HL-60 (cell line): ENCODE measurements at places on chromosomes 6 and 20.

DNA sequence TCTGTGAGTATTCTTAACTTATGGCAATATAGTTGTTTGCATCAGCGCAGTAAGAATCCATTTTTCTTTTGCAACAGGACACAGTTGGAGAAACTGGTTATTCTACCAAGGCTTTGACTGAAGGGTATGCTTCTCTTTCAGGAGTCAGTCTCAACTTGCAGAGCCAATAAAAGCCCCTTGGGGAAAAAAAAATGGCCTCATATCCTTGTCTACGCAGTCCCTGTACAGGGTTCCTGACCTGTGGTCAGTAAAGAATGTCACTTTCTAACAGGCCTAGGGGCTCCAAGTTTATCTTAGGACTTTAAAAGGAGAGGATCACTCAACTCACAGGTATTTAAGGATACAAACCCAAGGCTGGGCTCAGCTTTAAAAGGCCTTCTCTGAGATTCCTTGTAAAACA, 6.9 kb upstream of the RNGTT start:
- DNase-seq = no peak

GRCh38 chr20:63980317-63980805, 571 bp upstream of the PRPF6 start:
- DNase-seq = peak; percentile 76

GRCh38 chr20:13262671-13263360, 41.7 kb downstream of the ISM1 start:
- DNase-seq = no peak

- DNase-seq = no peak
These were observed 163.3 kb upstream of the HCRTR2 start for GRCh38 chr6:55011034-55011433.

- no peak for DNase-seq
These were observed 269.5 kb upstream of the ARID1B start for GRCh38 chr6:156507656-156508055.

- peak; percentile 8 for DNase-seq
These were observed 394.2 kb downstream of the BMP2 start for GRCh38 chr20:7161690-7162089.

DNA sequence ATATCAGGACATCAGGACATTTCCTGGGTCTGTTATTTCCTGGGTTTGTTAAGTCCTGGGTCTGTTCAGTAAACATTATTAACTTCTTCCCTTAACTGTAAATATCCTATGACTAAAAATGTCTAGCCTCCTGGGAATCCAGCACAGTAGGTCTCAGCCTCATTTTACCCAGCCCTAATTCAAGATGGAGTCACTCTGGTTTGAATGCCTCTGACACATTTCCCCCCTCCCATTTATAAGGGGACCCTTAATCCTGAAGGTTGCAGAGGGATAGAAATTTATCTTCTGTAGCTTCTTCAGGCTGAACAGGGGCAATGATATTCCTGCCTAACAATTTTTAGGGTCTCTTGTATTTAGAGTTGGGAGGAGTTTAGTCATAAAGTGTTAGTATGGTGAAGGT, 21.8 kb downstream of the RNF182 start:
- DNase-seq = no peak

GRCh38 chr20:3106658-3107463, 22.3 kb upstream of the AVP start:
- DNase-seq = peak; percentile 65

DNA sequence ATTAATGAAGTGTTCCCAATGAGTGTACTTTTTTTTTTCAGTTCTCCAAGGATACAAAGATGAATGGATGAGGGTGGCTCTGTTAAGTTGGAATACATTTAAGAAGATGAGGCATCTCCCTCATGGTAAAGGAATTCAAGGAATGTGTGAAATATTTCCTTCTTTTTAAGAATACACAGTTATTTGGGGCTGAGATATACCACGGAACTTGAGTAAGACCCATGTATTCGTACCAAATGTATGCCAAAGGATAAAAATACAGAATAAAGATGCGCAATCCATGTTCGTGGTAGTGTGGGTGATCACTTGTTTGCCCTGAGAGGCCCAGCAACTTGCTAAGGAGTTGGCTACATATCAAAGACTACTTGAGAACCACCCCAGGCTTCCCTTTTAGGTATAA, 164.2 kb upstream of the TCF21 start:
- DNase-seq = no peak

DNA sequence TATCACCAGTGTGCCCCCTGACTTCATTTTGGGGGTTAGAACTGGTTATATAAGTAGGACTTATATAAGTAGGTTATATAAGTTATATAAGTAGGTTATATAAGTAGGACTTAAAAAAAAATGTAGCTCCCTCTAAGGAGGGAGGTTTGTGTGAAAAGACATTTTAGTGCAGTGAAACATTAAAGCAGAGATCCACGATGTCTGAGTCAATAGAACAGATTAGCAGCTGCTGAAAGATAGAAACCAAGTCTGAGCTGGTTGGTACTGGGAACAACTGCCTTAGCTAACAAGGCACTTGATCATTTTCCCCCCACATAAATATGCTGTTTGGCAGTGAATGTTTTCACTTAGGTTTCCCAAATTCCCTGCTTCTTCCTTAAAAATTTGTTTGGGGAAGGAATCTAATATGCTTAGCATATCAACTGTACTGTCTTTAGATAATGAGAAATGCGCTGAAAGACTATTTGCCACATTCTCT, 2.1 kb upstream of the RPS12 start:
- no peak for DNase-seq

GRCh38 chr6:128033156-128033555, 132.3 kb upstream of the THEMIS start:
- DNase-seq = no peak

DNA sequence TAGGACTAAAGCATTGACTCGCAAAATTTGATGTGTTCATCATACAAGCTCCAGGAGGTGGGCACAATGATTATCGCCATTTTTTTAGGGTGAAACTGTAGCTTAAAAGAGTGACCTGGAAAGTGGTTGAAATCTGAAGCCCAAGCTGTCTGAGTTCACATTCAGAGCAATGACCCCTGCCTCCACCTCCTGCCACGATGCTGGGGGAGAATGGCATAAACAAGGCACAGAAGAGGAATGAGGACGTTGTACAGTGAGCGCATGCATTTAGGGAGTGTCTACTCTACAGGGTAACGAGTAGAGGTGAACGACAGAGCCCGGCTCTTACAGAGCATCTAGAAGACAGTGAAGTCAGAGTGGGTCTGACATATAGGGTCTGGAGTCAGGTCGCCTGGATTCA, 37.2 kb downstream of the CNKSR3 start:
- no peak for DNase-seq

DNA sequence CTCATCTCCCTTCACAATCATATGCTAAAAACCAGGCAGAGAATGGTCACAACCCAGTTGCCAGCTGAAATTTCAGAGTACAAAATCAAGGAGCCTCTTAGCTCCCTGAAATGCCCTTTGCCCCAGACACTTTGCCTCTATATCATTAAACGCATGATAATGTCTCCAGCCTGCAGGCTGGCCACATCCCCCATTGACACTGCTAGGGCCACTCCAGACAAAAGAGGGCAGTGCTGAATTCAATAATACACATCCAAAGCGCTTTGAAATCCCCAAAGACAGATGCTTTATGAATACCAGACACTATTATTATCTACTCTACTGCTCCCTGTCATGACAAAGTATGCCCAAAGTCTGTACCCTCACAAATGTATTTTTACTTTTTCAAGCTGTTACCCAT, 348.3 kb upstream of the POU3F2 start:
- no peak for DNase-seq

GRCh38 chr6:43750622-43751021, 19.4 kb upstream of the VEGFA start:
- DNase-seq = no peak

DNA sequence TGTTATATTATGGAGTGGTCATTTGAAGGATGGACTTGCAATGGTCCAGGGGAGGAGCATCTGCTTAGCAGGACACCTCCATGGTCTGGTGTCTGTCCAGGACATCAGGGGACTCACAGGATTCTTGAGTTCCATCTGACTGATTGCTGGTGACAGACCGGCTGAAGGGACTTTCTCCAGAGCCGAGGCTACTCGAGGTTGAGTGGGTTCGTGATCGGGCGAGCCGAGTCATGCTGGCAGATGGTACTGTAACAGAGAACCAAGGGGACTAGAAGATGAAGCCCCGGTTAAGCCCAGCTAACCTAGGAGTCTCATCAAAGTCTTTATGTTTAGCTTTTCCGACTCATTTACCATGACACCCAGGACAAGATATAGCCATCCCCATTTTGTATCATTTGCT, 7.5 kb upstream of the SLA2 start:
- no peak for DNase-seq

- no peak for DNase-seq
These were observed 19.3 kb upstream of the RIMS4 start for GRCh38 chr20:44829688-44830087.

DNA sequence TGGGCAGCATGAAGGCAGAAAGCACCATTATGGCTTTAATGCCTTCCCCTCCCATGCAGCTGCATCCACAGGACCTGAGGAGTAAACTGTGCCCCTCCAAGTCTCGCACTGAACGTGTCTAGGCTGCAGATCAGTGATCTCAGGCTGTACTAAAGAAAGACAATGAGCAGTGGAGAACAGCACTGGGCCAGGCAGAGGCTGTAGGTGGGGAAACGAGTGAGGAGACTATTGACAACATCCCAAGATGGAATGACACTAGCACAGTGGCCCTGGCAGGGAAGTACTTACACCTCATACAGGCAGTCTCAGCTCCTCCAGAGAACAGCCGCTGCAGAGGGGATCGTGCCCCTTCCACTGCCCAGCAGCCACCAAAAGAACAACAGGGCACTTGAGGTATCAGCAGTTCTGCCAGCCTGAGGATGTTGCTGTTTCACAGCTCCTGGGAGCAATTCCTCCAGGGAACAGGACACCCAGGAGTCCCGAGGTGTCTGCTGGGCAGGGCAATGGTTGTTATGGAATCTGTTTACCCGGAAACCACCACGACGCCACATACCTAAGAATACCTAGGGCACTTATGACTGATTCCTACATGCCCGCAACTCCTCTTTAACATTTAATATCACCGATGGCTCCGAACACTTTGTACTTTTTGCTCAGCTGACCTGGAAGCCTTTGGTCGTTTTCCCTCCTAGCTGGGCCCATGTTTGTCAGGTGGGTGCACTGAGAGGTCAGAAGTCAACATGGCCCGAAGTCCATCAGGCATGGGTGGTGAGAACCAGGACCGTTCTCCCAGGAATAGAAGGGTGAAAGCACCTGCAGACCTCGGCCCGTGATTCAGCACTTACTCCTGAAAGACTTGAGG, 79.1 kb downstream of the SLC22A23 start:
- no peak for DNase-seq

DNA sequence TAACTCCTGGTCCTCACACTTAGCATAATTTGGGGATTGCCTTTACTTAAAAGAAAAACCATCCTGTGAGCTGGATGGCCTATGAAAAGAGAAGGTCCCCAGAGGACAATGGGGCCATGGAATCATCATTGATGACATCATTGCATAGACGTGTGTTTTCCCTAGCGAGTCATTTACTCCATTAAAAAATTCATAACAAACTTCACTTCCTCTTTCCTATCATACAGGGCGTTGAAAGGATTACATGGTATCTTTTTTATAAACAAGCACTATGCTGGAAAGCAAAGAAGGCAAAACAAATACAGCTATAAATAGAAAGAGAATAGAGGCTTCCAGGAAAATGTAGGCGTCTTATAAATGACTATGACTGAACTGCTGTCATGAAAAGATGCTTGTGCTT, 11.3 kb upstream of the COL12A1 start:
- no peak for DNase-seq

- no peak for DNase-seq
These were observed 514 bp downstream of the STMND1 start for GRCh38 chr6:17102258-17102870.

DNA sequence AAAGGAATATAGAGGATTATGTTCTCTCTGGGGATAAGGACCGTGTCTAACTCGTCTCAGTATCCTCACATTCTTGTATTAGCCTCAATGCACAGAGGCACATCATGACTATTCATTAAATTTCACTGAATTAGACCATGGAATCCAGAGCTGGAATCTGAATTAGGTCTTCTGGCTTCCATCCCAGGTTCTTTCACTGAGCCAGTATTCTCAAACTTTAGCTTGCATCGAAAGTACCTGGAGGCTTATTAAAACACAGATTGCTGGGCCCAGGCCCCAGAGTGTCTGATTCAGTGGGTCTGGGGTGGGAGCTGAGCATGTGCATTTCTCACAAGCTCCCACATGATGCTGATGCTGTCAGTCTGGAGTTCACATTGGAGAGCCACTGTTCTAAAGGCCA, 142.0 kb downstream of the UST start:
- no peak for DNase-seq

GRCh38 chr6:166307082-166308032, 835 bp downstream of the PRR18 start:
- no peak for DNase-seq

DNA sequence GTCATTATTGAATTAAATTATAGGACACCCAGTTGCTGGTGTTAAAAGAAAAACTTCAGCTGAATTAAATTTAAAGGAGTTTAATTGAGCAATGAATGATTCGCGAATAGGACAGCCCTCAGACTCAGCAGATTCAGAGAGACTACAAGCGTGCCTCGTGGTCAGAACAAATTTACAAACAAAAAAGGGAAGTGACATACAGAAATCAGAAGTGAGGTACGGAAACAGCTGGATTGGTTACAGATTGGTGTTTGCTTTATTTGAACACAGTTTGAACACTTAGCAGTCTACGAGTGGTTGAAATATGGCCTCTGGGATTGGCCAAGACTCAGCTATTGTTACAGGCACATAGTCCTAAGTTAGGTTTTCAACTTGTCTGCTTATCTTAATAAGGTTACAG, 25.8 kb upstream of the TNFRSF21 start:
- peak; percentile 59 for DNase-seq

DNA sequence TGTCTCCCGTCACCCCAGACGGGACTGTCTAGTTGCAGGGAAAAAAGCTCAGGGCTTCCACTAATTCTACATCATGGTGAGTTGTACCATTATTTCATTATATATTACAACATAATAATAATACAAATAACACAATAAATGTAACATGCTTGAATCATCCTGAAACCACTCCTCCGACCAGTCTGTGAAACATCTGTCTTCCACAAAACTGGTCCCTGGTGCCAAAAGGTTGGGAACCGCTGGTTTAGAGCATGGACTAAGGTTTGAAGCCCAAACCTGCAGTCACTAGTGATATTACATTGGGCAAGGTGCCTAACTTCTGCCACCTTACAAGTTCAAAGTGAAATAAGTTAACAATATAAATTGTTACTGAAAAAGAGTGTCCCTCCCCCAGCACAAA, 175.7 kb downstream of the PDE10A start:
- no peak for DNase-seq

GRCh38 chr6:19803331-19804204, 33.6 kb upstream of the ID4 start:
- no peak for DNase-seq
